Type B pancreatic cell (in vitro differentiated cells): ENCODE measurements at places on chromosomes 7 and 10. TPM values are rescaled to one million over a fixed set of nuclear protein-coding genes. Genes with fewer than 3 reads are reported as not detected.

The STAG3 gene
- total RNA-seq = 1.6 and 1.7 TPM in 2 replicates

The HOXA2 gene
- total RNA-seq = 7.7 and 26.8 TPM in 2 replicates

The TUBAL3 gene
- 0.19 and 0.40 TPM in 2 replicates for total RNA-seq

The PRKG1 gene
- 7.4 and 12.3 TPM in 2 replicates for total RNA-seq

The MORN4 gene
- 9.0 and 15.8 TPM in 2 replicates for total RNA-seq

The PNLIPRP2 gene
- total RNA-seq = 0.69 and 1.2 TPM in 2 replicates
